ENCODE measurements at places on chromosomes 1 and 21.

DNA sequence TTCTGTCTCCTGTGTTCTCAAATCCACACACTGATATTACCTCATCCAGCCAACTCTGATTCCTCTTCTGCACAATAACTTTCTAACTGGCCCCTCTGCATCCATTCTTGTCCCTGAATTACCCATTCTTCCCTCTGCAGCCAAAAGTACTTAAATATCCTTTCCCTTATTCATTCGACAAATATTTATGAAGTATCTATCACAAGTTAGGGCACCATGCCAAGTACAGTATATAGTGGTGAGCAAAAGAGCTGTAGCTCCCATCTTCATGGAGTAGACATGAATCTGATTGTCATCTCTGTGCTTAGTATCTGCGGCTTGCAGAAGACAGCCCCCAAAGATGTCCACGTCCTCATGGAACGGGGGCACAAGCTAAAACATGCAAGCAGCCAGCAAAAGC is 316.8 kb downstream of the SETD4 start:
- no peak for DNase-seq

- DNase-seq, result no peak
These were observed 57.3 kb downstream of the SYF2 start for GRCh38 chr1:25174730-25175612.

- peak; percentile 2 for DNase-seq
These were observed at the start of gene ZNF436 for GRCh38 chr1:23369335-23370013. ZNF436 (minus strand) TSS chr1:23369836; CDS start chr1:23368005, 1,831 bp downstream.

- no peak for DNase-seq
These were observed 1409.0 kb downstream of the PLA2G4A start for GRCh38 chr1:188237573-188238348.

DNA sequence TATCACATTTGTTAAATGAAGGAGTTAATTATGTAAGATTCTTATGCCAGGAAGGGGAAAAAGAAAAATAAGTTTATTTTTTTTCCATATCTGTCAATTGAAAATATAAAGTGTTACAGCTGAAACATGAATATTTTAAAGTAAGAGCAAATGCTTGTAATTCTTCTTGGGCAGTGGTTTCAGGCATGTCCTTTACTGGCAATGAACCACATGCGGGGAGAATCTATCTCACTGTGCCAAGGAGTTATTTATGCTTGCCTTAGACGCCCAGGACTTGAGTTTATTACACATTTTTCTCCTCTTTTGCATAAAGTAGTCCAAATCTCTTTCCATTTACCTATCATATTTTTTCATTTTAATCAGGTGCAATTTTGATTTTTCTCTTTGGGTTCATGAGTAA is 207.8 kb upstream of the NRIP1 start:
- no peak for DNase-seq

DNA sequence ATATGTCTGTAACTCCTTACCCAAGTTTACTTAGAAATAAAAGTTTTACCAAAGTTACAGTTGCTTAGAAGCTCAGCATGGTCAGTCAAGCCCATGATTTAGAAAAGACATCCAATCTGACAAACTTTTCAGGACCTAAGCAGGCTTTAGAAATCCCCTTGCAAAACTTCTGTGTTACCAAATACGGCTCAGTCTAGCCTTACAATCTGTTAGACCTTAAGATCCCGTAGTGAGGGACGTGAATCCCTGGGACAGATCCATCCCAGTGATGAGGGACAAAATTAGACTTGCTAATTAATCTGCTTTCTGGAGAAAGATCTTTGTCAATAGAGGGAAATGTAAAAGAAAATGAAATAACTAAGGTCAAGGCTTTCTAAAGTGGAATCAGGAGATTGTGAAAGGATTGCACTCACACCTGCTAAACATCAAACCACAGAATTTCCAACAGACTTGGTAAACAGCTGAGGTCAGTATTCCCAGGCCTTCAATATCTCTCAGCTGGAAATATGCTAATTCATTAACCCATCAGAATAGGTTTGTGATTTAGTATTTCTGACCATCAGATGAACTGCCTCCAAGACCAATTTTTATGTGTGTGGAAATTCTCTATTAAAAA is 375.3 kb downstream of the DUSP10 start:
- no peak for DNase-seq

- DNase-seq, result no peak
These were observed 442.6 kb upstream of the ADGRL2 start for GRCh38 chr1:81358151-81358550.

DNA sequence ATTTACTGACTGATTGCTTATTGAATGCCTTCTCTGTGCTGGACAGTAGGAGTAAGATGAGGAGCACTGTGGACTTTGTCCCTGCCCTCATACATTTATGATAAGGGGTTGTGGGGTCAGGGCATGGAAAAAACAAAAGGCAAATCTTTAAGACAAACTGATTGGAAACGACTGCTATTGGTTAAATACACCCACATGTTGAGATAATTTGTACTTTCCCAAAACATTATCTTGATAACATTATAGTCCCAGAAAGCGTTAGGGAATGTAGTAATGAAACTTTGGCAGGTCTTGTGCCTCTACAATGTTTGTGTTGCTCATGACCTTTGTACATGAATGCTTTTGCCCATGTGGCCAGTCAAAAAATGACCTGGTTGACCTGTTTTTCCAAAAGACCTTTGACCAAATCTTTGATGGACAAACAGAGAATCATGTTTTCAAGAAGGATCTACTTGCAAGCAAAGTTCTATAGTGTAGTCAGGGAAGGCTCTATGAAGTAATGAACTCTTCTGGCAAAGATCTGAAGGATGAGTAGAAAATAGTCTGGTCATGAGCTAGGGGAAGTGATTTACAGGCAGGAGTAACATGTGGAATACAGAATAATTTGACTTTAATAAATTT is 50.9 kb downstream of the LEPR start:
- DNase-seq, result no peak
